Coronary artery (tissue), 2 donors: ENCODE measurements at places on chromosomes 4 and X.

- no peak for DNase-seq
These were observed 196.1 kb upstream of the GK2 start for GRCh38 chr4:79604152-79604551.

GRCh38 chrX:71292669-71293365 lies 8.7 kb upstream of the ITGB1BP2 start:
- no peak for DNase-seq

- no peak for DNase-seq
These were observed 17.0 kb upstream of the CPE start for GRCh38 chr4:165361810-165362209.

DNA sequence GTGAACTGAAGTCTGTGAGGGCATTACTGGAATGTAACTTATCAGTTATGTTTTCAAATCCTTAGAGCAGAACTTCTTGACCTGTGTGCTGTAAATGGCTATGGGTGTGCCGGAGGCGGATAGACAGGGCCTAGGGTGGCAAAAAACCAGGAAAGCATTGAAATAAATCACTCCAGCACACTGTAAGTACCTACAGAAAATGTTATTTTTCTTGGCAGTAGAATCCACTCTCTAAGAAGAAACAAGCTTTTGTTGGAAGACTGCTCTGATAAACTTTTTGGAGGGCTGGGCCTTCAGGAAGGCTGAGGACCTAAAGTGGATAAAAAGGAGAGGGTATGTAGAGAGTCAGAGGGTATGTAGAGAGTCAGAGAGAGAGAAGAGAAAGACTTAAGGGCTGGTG lies 14.9 kb downstream of the CPE start:
- DNase-seq: no peak

DNA sequence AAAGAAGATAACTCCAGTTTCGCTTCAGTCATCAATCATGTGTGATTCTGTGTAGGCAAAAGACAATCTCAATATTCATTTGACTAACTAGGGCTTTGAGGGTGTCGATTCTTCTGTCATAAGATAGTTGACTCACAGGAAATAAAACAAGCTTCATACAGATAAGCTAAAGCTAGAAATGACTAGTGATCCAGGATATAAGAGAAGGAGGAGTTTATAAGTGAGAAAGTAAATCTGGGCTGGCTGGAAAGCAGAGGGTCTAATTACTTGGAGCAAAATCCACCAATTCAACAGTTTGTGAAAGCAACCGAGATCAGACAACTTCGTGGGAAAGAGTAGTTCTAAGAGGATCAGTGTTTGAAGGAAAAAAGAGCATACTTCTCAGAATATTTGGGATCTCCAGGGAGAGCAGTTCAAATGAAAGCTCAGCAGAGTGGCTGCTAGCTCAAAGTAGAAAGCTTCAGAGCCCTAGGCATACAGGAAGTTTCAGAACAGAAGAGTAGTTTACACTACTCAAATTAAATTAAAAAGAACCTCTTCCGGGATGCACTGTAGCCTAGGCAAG lies 429.3 kb downstream of the INPP4B start:
- DNase-seq: no peak

GRCh38 chr4:122152711-122153226 lies 638 bp downstream of the BLTP1 start:
- peak; percentile 79 for DNase-seq

- DNase-seq: no peak
These were observed 70.5 kb downstream of the RPS3A start for GRCh38 chr4:151169900-151170299.

- DNase-seq: no peak
These were observed 141.4 kb downstream of the ZIC3 start for GRCh38 chrX:137707348-137707747.

GRCh38 chr4:13711233-13711785 lies 83.8 kb upstream of the BOD1L1 start:
- no peak for DNase-seq

DNA sequence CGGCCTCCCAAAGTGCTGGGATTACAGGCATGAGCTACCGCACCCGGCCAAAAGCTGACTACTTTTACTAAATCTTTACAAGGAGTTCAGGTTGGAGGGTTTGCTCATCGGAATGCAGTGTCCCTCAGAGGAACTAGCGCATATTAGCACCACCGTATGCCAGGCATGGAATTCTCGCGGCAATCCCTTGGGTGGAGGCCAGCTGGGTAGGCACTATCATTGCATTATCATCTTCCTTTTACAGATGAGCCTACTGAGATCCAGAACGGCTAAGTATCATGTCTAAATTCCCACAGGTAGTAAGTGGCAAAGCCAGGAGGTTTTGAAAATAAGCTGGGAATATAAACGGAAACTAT lies 6.1 kb upstream of the CXorf66 start:
- no peak for DNase-seq

- no peak for DNase-seq
These were observed 31.4 kb downstream of the EXOC1 start for GRCh38 chr4:55884851-55885219.

DNA sequence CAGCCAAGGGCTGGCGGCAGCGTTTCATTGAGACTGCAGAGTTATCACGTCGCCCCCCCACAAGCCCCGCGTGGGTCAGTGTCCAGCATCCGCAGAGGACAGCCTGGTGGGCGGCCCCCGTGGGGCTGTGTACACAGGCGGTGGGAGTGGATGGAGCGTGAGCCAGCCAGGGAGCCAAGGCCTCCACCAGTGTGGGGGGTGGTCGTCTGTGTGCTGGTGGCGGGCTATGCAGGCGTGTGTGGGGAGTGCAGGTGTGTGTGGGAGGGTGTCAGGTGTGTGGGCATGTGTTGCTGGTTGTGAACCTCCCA lies 56.5 kb upstream of the NKX1-1 start:
- no peak for DNase-seq

GRCh38 chrX:19863212-19863856 lies 24.1 kb downstream of the SH3KBP1 start:
- DNase-seq: no peak

- DNase-seq: no peak
These were observed 48.4 kb upstream of the SLC7A3 start for GRCh38 chrX:70979136-70979762.

- DNase-seq: no peak
These were observed 45.2 kb upstream of the CLCN4 start for GRCh38 chrX:10111364-10112148.

DNA sequence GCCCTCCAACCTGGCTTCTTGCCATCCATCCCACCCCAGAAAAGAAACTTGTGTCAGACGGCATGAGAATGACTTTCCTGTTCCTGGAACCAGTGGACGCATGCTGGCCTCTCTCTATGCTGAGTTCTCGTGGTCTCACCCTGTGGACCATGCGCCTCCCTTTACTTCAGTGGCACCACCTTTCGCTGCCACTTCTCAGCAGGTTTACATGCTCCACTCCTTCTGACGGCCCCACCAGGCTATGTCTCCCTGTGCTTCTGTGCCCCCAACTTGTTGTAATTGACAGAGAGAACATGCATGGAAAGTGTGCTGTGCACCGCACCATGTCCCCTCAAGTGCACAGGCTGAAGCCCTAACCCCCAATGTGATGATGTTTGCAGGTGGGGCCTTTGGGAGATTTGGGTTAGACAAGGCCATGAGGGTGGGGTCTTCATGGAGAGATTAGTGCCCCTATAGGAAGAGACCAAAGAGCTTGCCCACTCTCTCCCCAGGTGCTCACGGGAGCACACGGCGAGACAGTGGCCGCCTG lies 3.1 kb upstream of the PPP2R2C start:
- DNase-seq: peak; percentile 40

GRCh38 chrX:13875572-13875971 lies 58.7 kb upstream of the GPM6B start:
- no peak for DNase-seq

DNA sequence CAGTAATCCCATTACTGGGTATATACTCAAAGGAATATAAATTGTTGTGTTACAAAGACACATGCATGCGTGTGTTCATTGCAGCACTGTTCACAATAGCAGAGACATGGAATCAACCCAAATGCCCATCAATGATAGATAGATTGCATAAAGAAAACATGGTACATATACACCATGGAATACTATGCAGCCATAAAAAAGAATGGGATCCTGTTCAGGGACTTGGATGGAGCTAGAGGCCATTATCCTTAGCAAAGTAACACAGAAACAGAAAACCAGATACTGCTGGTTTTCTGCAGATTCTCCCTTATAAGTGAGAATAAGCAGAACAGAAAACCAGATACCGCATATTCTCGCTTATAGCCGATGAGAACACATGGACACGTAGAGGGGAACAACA lies 43.5 kb downstream of the FAM193A start:
- DNase-seq: no peak

DNA sequence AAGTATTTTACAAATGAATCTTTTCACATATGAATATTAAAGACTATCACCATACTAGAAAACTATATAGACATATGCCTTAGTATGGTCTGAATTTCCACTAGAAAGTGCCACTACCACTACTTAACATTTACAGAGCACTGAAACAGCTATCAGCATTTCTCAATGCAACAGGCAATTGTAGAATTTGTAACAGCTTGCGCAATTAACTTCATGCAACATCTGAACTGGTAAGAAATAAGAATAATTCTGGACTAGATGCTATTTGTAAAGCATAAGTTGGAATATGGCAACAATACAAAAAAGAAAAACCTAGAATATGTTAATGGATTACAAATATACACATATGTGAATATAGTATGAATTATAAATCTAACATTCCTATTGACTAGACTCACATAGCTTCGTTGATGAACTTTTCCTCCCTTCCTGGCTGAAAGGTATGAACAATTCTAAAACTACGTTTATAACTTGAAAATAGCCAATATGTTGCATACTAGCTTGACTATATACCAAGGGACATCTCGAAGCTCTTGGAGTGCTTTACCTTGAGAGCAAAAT lies 82.0 kb downstream of the ATP8A1 start:
- DNase-seq: no peak

DNA sequence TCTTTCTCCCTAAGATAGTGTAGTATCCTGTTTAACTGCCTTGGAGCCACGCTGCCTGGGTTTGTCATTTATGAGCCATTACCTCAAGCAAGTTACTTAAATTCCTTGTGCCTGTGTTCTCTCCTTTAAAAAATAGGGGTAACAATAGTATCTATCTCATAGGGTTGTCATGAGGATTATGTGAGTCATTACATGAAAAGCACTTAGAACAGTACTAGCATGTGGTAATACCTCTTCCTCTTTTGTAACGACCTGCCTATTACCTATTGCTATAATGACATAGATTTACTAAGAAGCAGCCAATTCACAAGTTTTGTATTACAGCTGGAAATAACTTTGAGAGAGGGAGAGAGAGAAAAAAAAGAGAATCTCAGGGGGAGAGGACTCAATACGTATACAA lies 834.7 kb downstream of the RAPGEF2 start:
- no peak for DNase-seq

DNA sequence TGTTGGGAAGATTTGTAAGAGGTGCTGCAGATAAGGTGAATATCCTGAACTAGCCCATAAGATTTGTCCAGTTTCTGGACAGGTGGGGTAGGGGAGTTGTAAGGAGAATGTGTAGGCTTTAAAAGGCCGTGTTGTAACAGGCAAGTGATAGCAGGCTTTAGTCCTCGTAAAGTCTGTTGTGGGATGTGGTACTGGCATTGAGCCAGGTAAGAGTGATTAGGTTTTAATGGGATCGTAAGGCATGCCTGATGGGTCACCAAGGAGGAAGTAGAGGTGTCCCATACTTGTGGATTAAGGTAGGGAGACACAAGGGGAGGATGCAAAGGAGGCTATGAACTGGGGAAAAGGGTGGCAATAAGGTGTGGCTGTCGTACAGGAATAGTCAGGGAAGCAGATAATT lies 256.9 kb upstream of the DKK2 start:
- no peak for DNase-seq

GRCh38 chrX:140766024-140766611 lies 56.6 kb downstream of the LINC00632 start:
- no peak for DNase-seq

GRCh38 chrX:8971116-8971515 lies 62.8 kb downstream of the FAM9B start:
- no peak for DNase-seq

DNA sequence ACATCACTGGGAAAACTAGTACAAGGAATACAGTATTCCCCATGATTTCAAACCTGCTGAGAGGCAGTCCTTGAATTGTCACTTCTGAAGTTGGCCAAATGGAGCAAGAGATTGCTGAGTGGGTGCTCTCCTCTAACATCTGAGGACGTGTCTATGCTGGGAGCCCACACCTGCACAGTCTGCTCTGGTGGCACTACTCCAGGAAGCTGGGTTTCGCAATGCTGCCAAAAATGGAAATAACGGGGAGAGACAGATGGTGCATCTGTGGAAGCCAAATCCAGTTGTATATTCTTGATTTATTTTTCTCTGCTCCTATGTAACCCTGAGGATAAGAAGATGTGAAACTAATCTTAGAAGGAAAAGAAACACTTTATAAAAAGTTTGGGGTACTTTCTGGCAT lies 240.1 kb upstream of the CTSO start:
- DNase-seq: no peak

DNA sequence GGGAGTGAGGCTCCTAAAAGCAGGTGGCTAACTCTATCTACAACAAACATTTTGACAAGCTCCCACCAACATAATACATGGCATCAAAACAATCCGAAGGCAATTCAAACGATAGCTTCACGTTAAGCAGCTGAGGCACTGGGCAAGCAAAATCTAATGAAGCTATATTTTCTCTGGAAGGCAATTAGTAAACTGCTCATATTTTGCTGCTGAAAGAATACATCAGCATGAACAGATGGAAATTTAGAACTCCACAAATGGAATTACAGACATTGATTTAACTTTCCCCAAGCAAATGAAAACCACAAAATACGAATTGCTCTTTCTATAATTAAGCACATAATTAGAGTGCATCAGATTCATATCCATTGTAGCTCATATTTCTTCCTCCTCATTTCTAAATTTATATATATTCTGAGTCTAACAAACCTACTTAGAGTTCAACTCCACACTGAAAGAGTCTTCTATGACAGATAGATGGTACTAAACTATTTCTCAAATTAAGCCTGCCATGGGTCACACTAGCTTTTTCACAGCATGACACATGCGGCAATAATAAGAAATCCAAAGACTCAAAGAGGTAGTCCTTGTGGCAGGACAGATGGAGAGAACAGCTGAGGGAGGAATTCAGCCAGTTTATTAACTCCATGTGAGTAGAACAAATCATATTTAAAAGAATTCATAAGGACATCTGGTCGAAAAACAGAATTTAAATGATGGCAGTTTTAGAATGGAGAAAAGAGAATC lies 305.4 kb downstream of the MAPK10 start:
- no peak for DNase-seq

DNA sequence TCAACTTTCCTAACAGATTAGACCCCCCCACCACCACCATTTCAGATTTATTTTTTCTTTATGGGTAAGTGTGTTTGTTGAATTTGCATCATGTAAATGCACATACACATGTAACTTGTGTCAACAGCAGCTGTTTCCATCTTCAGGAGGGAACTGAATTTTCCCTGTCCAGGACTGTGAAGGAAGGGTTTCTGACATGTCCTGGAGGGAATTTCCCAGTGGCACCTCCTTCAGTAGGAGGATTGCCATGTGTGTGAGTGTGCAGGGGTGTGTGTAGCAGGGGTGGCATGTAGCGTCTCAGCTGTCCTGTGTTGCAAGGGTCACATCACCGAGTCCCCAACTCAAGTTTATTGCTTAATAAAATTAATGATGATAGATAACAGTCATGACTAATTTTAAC lies 19.7 kb downstream of the HERC6 start:
- DNase-seq: no peak
